ENCODE measurements at places on chromosomes 1 and 21.

DNA sequence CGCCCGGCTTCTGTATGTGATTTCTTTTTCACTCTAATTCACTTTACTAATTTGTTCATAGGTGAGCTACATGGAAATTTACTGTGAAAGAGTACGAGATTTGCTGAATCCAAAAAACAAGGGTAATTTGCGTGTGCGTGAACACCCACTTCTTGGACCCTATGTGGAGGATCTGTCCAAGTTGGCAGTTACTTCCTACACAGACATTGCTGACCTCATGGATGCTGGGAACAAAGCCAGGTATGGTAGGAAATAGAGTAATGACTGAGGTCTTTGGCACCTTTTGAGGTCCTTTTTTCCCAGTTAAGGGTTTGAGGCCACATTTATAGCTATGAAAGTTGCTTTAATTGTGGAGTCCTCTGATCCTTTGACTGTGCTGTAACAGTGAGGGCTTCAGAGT lies 56.9 kb downstream of the KIF1B start:
- DNase-seq: no peak

DNA sequence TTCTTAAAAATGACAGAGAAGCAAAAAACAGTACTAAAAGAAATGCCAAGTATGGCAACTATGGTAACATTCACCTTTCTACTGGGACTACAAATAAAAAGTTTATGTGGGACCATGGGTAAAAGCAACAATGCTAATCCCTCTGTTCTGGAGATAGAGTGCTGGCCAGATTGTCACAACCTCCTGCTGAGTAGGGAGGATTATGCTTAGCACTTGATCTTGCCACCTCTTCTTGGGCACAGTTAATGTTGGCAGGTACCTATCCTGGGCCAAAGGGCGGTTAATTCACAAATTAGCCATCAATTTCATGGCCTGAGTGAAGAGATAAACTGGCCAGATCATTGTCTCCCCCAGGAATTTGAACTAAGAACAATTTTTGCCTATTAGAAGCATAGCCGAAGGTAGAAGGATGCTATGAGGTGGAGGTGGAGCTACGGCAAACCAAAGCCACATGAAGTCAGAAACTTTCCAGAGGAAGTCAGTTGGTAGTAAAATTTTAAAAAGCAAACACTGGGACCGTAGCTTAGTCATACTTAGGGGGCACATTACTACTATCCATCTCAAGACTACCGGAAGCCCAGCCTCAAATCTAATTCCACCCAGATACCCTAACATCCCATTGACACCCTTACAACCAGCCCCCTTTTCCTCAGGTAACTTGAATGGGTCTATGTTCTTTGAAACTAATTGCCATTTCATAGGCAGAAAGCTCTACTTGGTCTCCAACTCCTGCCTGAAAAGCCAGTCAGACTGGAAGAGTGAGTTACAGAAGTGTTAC lies 2.7 kb downstream of the SCYL3 start:
- DNase-seq: peak; percentile 56

DNA sequence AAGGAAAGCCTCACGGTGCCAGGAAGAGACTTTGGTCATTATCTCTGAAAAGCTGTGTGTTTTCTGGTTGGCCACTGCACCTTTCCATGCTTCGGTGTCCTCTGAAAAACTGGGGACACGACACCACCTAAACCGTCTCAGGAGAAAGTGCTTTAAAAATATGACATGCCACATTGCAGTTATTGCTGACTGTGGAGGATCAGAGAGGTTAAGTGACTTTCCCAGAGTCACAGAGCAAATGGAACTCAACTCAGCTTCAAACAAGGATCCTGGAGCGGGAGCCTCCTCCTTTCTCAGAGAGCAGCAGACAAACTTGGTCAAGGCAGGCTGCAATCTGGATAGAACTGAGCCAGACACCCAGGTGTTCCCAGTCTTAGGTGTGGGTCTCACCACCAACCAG lies 13.8 kb downstream of the MYOM3 start:
- no peak for DNase-seq

DNA sequence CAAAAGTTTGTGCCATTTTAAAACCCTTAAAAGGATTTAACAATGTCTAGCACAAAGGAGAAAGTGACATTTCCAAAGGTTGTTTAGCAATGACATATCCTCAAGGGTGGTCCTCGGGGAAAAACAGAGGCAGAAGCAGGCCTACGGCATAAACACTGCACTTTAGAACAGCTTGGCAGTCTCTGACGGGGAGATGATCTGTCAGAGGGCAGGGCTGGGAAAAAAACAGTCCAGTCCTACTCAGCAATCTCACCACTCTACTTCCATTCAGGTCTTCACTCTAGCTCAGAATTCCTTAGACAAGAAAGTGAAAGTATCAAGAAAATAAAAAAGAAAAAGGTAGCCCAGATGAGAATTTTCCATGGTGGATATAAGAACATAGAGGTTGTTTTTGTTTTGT lies 4.1 kb downstream of the CRYZ start:
- no peak for DNase-seq

DNA sequence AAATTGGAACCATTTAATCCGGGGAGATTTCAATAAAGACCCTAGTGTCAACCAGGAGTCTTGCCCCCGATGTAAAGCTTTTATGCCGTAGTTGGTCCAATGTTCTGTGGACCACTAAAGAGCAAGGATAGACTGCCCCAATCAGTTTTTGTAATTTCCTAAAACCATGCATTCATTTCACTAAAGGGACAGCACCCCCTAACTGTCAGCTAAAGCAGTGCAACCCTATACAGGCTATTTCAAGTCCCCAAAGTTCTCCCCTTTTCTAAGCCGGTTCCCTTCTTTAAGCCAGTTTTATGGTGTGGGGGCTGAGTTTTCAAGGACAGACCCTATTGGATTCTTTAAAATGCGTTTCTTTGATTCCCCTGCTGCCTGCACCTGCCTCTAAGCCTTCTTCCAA lies 12.7 kb upstream of the PDPN start:
- no peak for DNase-seq

GRCh38 chr1:88074661-88075060 lies 609.4 kb upstream of the PKN2 start:
- no peak for DNase-seq

- DNase-seq: no peak
These were observed 64.5 kb upstream of the CSF1 start for GRCh38 chr1:109846162-109846561.

DNA sequence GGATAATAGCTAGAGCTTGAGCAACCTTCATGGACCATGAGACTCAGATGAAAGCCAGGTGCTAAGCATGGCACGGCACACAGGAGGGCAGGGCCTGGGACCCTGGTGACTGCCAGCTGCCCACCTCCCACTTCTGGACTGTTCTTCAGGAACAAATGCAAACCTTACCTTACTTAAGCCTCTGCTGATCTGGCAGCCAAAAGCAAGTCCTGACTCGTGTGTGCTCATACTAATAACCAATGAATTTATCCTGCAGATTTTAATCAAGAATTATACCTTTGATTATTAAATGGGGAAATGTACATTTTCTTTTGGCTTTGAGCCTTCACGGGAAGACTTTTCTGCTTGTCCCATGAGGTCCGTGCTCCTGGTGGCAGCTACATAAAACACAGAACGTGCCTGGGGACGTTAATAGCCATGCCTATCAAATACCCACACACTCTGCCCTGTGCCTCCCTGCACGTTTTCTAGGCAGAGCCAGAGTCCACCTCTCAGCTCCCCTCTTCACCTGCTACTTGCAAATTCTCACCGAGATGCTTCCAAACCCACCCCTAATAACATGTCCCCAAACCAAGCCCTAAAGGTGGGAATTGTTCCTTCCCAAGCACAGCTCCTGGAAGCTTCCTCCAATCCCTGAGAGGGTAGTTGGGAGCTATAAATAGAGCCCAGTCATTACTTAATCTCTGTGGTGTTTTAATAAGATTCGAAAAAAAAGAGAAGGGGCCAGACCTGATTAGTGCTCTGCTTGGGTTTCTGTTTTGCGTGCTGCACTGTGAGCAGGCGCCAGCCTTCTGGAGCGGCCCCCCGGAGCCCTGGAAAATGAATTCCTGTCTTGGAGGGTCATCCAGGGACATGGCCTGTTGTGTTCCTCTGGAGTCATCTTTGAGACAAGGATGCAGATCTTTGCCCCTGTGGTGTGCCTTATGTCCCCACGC lies 33.5 kb downstream of the SLC1A7 start:
- DNase-seq: no peak

- DNase-seq: no peak
These were observed 27.5 kb upstream of the SLC44A3 start for GRCh38 chr1:94792473-94793295.

DNA sequence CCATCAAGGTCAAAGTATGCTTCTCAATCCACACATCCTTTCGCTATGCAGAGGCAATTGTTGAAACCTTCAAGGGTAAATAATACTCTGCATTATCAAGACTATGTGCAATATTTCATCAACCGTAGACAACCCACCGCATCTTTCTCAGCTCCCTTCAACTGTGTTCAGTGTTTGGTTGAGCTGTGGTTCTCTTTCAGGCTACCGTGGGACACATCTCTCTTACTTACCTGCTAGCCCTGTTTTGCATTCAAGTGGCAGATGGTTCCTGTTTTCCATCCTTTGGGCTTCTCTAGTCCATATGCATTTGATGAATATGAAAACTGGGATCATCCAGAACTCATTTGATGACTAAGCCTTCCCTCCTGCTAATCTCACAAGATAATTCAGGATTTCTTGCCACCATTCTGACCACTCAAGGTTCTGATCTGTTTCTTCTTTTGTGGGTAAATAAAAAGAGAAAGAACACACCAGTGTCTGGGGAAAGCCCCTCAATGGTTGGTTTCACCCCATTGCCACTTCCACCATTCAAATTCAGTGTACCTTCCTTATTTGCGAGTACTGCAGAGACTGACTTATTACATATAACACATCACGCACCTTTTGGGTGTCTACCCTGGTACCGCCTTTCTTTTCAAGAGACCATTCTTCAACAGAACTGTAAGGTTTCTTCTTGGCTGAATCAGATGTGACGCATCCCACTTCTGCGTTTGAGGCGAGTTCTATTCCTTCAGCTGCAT lies 61.7 kb downstream of the BACE2 start:
- DNase-seq: no peak

GRCh38 chr1:201955729-201956143 lies 433 bp downstream of the TIMM17A start:
- DNase-seq: no peak

GRCh38 chr1:226708967-226709396 lies 30.1 kb downstream of the ITPKB start:
- no peak for DNase-seq

DNA sequence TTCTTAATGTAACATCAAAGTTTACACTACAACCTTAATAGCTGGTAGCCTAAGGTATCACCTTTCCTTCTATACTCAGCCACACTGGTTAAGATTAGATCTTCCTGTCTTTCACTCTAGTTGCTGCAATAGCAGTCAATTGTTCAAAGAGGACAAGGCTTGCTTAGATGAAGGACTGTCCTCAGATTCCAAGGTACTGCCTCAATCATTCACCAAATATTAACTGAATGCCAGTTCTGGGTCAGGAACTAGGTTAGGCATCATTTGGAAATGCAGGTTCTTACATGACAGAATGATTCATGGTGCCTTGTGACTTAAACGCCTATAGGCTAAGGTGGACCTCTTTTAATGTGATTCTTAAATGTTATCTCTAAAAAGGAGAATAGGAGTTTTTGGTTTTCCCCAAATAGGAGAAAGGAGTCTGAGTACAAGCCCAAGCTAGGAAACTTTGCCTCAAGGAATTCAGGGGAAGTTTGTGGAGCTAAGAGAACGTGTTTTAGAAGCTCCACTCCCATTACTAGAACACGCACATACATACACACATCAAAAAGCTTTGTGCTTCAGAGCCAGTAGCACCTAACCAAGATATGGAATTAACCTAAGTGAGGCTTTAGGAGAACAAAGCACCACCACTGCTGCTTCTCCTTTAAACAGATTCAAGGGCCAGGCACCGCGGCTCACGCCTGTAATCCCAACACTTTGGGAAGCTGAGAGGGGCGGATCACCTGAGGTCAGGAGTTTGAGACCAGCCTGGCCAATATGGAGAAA lies 8.5 kb upstream of the WDR47 start:
- no peak for DNase-seq

DNA sequence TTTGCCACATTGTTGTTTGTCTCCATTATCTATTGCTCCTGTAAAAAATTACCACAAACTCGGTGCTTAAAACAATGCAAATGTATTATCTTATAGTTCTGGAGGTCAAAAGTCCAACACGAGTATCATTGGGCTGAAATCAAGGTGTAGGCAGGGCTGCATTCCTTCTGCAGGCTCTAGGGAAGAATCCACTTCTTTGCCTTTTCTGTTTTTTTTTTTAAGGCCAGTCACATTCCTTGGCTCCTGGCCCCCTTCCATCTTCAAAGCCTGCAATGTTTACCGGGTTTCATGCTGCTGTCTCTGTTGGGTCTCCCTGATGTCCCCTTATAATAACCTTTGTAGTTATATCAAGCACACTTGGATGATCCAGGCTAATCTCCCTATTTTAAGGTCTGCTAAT lies 212.7 kb downstream of the PTBP2 start:
- no peak for DNase-seq

DNA sequence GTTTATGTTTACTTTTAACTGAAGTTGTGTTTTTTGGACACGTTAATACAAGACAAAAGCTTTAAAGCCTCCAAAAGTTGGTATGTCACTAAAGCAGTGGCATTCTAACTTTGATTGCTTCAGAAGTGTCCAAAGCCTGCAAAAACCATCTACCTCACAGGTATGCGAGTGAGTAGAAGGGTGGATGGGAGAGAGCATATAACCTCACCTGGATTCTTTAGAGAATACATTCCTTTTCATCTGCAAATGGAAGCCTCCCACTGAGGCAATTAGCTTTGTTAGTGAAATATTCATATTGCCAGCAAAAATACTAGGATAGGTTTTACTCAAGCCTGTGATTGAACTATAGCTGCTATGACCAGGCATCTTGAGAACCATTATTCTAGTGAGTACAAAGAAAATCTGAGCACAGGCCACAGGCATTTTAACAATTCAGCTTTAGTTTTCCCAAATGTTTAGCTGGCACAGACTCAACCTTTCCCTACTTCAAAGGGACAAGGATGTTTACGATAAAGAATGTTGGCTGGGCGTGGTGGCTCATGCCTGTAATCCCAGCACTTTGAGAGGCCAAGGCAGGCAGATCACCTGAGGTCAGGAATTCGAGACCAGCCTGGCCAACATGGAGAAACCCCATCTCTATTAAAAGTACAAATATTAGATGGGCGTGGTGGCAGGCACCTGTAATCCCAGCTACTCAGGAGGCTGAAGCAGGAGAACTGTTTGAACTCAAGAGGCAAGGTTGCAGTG lies 39.7 kb downstream of the MAP3K21 start:
- DNase-seq: no peak

GRCh38 chr1:24374891-24375786 lies 38.4 kb downstream of the STPG1 start:
- DNase-seq: no peak

GRCh38 chr1:203188686-203189232 lies 2.3 kb upstream of the CHI3L1 start:
- no peak for DNase-seq

GRCh38 chr1:4599951-4600481 lies 54.4 kb upstream of the AJAP1 start:
- DNase-seq: no peak
